ENCODE measurements at places on chromosomes 5 and 9.

- DNase-seq, result no peak
Observed at GRCh38 chr5:109826426-109826825, 136.7 kb downstream of the MAN2A1 start.

DNA sequence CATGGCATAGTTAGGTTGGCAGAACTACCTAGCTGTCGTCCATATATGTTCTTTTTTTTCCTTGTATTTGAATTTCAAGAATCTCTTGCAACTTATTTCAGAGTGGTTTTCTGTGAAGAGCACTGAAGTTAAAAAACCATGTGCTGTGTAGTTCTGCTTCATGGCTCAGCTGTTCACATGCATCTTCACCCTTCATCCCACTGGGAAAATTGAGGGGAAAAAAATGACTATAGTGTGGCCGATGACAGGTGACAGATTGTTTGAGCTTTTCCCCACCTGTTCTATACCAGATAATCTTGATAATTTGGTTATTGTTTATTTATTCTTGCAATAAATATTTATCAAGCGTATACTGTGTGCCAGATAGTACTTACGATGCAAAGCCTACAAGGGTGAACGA lies 77.8 kb downstream of the AOPEP start:
- no peak for DNase-seq

DNA sequence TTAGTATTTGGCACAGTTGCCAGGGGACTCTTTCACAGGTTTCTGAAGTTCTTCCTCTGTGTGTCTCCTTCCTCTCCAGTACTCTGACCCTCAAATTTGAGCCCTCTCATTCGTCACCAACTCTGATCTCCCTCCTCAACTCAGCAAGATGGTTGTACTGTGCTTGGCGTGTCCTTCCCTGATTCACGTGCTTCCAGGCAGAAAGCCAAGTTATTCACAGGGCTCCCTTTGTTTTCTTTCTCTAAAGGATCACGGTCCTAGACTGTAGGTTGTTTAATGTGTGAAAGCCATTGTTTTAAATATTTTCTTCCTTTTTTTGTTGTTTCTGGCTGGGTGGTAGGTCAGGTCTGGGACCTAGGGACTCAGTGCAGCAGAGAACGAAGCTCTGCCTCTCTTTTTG lies 142.9 kb downstream of the DMAC1 start:
- no peak for DNase-seq

DNA sequence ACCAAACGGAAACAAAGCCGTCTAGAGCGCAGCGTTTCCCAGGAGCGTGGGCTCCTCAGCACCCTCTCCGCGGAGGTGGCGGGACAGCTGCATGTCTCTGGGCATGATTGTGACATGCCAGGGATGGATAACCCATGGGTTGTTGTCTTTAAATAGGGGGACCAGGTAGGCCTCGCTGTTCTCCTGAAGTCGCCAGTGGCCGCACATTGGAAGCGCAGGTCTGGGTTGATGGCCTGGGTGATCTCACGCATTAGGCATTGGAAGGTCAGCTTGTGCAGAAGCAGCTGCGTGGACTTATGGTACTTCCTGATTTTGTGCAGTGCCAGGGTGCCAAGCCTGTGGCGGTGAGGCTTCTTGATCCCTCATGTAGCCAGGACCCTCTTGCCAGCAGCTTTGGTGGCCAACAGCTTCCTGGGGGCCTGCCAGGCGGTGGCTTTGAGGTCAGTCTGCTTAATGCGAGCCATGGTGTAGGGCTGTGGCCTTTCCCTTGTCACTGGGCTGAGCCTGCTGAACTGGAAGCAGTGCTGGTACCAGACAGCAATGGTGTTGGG lies 6.3 kb upstream of the TAF11L3 start:
- no peak for DNase-seq

- no peak for DNase-seq
Observed at GRCh38 chr9:19373527-19373926, 6.5 kb downstream of the RPS6 start.

DNA sequence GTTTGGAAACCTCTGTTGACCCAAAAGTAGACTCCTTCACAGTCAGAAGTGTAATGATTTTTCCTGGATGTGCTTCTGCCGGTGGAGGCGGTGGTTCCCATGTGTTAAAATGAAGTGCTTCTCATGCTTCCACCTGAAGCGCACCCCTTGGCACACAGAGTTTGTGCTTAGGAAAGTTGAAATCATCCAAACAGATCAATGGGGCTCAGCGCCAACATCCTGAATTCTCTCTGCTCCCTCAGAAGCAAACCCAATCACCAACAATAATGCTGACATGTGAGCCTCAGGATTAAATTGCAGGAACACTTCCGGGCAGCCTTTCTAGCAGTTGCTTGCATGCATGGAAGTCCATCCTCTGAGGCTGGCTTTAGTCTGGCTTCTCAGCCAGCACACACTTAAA lies 71.0 kb downstream of the MED10 start:
- DNase-seq, result no peak

GRCh38 chr5:126053630-126054029 lies 369.6 kb upstream of the GRAMD2B start:
- no peak for DNase-seq

DNA sequence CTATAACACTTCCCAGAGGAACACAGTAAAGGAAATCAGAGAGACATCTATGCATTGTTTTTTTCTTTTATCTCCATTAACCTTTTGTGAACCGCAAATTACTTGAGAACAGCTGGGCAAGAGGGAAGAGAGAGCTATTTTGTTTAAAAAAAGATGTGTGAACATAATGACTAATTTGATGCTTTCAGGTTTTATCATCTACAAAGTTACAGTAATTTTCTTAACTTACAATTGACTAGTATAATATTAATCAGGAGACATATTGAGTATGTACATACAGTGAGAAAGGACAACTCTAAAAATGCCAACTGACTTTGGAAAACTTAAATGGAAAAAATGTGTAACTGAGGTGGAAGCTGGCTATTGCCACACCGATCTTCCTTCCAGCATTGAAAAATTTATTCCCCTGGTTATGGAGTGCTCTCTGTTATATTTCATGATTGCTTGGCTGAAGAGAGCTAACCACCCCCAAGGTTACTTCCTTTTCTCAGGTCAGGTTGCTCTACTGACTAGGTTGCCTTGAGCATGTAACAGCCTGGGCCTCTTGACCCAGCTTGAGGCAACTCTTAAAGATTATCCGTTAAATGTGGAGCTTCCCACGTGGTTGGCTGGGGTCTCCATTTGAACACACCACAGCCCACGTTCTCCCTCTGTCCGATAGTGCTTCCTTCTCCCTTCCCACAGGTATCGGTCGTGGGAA lies 62.6 kb upstream of the C6 start:
- DNase-seq, result no peak

DNA sequence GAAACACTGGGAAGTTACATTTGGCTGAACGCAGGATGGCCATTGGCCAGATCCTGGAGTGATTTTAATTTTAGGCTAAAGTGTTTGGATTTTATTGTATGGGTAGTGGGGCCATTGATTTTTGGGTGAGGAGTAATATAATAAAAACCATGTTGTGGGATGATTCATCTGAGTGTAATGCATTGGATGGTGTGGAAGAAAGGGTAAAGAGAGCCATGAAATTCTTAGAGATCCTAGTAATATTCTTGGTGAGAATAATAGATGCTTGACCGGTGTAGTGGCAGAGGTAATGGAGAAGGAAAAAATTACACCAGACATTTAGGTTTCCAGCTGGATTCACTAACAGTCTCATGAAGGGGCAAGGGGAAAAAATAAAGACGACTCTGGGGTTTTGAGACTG lies 158.1 kb downstream of the NPR3 start:
- no peak for DNase-seq
